Stimulated activated CD4-positive, alpha-beta T cell treated with anti-CD3 and anti-CD28 coated beads, Interleukin-1b, Interleukin-23, amount 100 ng/mL, for 1 hour (primary cell): ENCODE measurements at places on chromosomes 13 and 19.

GRCh38 chr13:86606264-86606663 lies 807.0 kb upstream of the SLITRK6 start:
- DNase-seq, result no peak

GRCh38 chr13:39641645-39642044 lies 13.8 kb upstream of the COG6 start:
- DNase-seq, result no peak

DNA sequence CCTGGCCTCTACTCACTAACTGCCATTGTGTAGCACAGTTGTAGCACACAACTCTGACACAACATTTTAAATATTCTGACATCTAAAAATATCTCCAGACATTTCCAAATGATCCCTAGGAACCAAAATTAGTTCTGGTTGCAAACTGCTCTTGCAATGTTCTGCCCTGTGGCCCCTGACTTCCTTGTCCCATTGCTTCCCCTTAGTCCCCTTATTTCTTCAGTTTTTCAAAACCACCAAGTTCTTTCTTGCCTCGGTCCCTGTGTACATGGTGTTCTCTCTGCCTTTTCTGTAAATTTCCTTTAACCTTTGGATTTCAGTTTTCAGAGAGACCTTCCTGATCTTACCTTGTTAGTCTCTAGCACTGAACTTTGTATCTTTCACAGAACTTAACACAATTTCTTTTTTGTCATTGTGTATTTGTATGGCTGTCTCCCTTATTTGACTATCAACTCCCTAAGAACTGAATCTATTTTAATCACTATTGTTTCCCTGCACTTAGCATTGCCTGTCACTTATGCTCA lies 87.6 kb upstream of the MLNR start:
- DNase-seq, result no peak

DNA sequence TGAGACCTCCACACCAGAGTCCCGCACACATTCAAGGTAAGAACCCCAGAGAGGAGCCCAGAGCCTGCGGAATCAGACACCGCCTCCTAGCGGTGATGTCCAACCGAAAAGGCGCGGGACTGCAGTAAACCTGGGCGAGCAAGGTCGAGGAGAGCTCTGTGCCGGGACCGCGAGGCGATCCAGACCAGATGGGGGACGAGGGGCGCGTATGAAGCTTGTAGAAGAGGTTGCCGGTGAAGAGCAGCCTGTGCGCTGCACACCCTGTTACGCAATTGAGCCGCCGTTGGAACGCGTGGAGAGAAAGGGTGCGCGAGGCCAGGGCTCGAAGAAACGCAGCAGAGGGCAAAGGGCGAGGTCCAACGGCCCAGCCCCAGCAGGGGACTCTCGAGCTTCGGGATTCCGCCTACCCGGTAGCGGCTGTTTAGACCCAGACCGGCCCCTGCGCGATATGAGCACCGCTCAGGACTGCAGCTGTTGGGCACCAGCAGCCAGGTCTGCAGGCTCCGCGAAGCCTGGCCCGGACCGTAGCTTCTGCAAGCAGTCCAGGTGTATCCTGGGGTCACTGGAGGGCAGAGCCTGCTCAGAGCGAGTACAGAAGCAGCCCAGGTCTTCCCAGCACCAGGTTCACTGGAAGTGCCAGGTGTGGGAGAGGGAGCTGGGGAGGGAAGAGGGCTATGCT lies 65.9 kb upstream of the ZNF599 start:
- DNase-seq, result no peak
